M059J (cell line): ENCODE measurements at places on chromosomes 6 and 20.

DNA sequence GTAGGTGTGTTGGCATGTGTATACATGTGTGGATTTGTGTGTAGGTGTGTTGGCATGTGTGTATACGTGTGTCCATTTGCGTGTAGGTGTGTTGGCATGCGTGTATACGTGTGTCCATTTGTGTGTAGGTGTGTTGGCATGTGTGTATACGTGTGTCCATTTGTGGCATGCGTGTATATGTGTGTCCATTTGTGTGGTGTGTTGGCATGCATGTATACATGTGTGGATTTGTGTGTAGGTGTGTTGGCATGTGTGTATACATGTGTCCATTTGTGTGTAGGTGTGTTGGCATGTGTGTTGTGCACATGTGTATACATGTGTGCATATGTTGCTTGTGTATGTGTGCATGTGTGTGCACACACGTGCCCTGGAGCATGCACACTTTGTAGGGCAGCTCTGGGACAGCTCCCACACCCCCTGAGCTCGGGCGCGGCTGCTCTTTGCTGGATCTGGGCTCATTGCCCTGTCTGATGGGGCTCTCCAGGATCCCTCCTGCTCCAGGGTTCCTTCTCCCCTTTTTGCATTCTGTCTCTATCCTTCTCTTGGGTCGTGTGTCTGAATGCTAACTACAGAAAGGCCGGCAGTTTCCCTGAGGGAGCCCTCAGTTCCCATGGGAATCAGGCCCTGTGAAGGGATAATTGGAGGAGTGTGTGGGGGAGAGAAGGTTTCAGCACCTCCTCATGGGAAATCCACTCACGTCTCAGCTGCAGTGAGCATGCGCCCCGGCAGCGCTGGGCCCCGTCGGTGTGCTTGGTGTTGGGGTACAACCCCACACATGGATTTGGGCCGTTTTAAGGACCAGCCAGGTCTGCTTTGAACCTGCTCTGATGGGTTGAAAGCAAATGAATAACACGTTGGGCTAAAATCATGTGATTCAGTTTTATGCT is 102.0 kb downstream of the ERMARD start:
- DNase-seq: no peak

- no peak for DNase-seq
Observed at GRCh38 chr20:62707921-62708521, 615 bp upstream of the NTSR1 start.

GRCh38 chr6:1825277-1825676 is 215.6 kb downstream of the FOXC1 start:
- no peak for DNase-seq

GRCh38 chr20:50019466-50020256 is 36.9 kb downstream of the SNAI1 start:
- DNase-seq: peak; percentile 89

GRCh38 chr6:31597006-31597405 is 4.2 kb upstream of the NCR3 start:
- peak; percentile 59 for DNase-seq
